ENCODE measurements at places on chromosomes 1 and 21. TPM values are rescaled to one million over a fixed set of nuclear protein-coding genes. Genes with fewer than 3 reads are reported as not detected.

DNA sequence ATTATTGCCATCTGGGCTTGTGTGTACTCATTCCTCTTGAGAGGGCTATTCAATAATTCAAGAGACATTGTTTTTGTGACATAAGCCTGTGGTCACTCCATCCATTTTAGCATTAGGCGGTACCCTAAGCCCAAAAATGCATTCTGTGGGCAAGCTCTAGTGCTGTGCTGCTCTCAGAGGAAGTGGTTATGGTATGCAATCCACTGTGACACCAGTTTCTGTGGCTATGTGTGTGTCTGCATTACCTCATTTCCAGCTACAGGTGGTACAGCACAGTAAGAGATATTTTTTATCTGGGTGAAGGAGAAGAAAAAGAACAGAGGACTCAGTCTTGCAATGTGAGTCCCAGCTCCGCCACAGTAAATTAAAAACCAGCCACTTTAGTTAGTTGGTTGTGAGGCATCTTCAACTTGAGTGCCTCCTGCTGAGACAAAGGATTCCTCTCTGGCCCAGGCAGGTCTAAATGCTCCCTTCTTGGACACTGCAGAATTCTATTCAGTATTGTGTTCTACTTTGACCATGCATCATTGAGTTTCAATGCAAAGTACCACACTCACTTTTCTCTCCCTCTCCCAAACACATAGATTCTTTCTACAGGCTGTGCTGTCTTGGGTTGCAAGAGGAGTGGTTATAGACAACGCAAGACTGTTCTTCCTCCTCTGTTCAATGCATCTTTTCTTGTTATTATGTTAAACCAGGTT lies 777.8 kb upstream of the BRINP3 start:
- no peak for DNase-seq

Gene APH1A
- total RNA-seq, result 96.7 TPM

Gene KCNJ9
- not detected for total RNA-seq

DNA sequence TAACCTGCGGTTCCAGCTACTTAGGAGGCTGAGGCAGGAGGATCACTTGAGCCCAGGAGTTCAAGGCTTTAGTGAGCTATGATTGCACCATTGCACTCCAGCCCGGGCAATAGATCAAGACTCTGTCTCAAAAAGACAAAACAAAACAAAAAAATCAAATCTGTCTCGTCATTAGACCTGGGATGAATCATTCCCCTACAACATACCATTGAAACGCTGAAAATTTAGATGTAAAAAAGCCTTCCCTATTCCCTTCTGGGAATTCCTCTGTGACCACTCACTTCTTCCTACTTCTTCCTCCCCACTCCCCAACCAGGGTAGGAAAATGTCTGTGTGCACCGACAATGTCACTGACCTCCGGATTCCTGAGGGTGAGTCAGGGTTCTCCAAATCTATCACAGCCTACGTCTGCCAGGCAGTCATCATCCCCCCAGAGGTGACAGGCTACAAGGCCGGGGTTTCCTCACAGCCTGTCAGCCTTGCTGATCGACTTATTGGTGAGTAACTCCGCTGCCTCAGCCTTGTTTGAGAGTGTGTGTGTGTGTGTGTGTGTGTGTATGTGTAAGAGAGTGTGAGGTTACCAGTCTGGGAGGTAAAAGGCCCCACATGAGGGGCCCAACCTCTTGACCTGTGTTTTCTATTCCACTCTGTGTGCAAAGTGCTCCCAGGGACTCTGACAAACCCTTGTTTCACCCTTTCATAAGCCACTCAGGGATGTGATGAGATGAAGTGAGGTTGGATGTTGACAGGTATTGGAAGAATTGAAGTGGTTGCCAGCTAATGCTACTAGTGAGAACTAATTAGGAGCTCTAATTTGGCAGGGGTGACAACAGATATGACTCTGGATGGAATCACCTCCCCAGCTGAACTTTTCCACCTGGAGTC lies 16.3 kb upstream of the SARS1 start:
- peak; percentile 54 for DNase-seq

DNA sequence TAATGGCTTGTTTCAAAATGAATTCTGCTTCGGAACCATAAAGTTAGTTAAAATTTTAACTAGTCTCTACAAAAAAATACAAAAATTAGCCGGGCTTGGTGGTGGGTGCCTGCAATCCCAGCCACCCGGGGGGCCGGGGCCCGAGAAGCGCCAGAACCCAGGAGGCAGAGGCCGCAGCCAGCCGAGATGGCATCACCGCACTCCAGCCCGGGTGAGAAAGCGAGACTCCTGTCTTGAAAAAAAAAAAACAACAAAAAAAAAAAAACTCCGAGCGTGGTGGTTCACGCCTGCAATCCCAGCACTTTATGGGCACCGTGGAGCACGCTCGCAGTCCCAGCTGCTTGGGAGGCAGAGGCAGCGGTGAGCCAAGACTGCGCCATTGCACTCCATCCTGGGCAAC lies 781.4 kb downstream of the BRINP3 start:
- DNase-seq, result no peak

Gene APOBEC4
- total RNA-seq, result not detected

GRCh38 chr1:55213151-55213884 lies 1.8 kb downstream of the USP24 start:
- DNase-seq, result no peak

GRCh38 chr21:42312626-42313104 lies 2.5 kb downstream of the TFF3 start:
- peak; percentile 23 for DNase-seq

DNA sequence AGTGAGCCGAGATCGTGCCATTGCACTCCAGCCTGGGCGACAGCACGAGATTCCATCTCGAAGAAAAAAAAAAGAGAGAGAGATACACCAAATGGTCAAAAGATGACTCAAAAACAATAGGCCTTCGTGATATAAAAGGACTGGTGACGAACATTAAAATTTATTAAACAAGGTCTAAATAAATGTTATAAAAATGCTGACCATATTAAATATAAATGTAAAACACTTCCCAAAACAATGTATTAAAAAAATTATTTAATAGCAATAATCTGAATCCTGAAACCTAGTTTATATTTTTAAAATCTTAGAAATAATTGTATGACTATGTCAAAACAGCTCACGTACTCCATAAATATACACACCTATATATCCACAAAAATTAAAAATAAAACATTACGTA lies 247.6 kb downstream of the SETD4 start:
- DNase-seq, result no peak
